ENCODE measurements at places on chromosomes 2 and 18.

GRCh38 chr2:7430421-7430868 lies 513.2 kb downstream of the RNF144A start:
- DNase-seq = no peak

DNA sequence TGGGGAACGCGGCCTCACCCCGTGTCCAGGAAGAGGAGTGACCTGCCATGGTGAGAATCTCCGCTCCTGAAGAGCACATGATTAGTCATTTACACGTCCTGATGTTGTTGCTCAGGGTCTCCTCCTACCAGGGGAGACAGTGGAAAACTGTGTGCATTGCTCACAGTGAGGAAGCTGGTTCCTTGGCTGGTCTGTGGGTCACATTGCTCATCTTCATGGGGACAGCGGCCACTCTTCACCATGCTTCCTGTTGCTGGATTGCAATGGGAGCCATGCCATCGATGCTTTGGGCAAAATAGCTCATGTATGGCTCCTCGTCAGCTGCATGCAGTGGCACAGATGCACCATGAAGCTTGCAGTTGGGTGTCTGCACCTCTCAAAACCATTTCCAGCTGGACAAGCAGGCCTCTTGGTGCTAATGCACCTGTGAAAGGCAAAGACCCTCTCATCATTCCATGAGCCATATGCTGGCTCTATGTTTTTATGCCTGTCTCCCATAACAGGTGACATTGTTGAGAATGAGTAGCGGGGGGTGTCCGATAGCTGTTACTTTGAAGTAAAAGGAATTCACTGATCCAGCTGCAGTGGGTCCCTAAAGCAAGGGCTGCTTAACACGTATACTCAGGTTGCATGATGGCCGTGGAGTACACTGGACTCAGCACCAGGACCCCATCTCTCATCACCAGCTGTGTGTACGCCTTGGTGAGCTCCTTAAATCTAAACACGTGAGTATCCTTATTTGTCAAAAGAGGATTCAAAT lies 135.0 kb upstream of the ALKAL2 start:
- no peak for DNase-seq

DNA sequence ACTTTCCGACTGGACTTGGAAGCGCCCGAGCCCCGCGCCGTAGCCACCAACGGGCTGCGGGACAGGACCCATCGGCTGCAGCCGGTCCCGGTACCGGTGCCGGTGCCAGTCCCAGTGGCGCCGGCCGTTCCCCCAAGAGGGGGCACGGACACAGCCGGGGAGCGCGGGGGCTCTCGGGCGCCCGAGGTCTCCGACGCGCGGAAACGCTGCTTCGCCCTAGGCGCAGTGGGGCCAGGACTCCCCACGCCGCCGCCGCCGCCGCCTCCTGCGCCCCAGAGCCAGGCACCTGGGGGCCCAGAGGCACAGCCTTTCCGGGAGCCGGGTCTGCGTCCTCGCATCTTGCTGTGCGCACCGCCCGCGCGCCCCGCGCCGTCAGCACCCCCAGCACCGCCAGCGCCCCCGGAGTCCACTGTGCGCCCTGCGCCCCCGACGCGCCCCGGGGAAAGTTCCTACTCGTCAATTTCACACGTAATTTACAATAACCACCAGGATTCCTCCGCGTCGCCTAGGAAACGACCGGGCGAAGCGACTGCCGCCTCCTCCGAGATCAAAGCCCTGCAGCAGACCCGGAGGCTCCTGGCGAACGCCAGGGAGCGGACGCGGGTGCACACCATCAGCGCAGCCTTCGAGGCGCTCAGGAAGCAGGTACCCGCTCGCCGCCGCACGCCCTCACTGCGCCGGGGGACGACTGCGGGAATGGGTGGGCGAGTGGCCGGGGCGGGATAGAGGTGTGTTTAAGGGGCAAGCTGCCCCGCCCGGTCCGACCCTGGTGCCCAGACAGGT lies 713 bp downstream of the ATOH8 start:
- DNase-seq = peak; percentile 38

GRCh38 chr2:164014791-164015190 lies 279.0 kb upstream of the FIGN start:
- DNase-seq = no peak
